Uterus (tissue), 4 donors: ENCODE measurements at places on chromosomes 5 and 9.

GRCh38 chr5:123286891-123287290, 136.3 kb downstream of the CEP120 start:
- DNase-seq, result no peak

- DNase-seq, result no peak
Observed at GRCh38 chr5:120476063-120476462, 12.0 kb downstream of the PRR16 start.

DNA sequence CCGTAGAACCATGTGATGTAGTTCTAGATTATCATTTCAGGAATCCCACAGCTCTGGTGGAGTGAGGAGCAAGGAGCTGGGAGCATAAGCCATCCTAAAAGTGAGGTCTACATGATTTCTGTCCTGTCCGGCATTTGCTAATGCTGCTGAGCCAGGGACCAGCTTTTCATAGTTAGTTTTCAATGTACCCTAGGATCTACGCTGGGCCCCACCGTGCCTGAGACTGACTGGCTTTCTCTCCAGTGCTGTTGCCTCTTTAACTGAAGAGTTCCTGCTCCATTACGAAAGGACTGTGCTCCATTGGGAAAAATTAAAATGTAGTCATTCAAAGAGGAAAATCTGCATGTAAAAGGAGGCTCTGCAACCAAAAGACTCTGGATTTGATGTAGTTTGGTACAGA, 634.8 kb downstream of the DMRTA1 start:
- DNase-seq, result no peak

DNA sequence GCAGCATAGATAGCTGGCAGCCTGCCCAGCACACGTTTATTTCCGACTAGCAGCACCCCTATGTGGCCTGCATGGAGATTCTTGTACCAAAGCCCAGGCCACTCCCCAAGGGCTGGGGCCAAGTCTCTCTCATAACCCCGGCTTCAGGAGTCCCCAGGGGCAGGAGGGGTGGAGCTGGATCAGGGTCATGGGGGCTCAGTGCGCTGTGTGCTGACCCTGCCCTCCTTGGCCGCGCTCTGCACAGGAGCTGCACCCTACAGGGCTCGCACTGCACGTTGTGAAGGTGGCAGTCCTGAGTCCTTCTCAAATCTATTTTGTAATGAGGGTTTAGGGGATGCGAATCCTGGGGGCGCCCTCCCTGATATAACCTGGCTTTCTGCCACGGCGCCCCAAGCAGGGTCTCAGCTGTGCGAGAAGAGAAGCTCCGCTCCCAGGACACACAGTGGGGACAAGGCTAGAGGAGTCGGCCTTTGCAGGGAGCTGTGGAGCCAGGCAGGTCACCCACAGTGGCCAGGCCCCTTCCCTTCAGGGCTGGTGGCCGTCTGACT, 28.6 kb downstream of the NKD2 start:
- DNase-seq, result no peak

GRCh38 chr9:129624947-129625346, 1.0 kb upstream of the NTMT1 start:
- no peak for DNase-seq
